ENCODE measurements at places on chromosomes 4 and X.

GRCh38 chr4:27714073-27714472, 853.4 kb downstream of the STIM2 start:
- DNase-seq: no peak

DNA sequence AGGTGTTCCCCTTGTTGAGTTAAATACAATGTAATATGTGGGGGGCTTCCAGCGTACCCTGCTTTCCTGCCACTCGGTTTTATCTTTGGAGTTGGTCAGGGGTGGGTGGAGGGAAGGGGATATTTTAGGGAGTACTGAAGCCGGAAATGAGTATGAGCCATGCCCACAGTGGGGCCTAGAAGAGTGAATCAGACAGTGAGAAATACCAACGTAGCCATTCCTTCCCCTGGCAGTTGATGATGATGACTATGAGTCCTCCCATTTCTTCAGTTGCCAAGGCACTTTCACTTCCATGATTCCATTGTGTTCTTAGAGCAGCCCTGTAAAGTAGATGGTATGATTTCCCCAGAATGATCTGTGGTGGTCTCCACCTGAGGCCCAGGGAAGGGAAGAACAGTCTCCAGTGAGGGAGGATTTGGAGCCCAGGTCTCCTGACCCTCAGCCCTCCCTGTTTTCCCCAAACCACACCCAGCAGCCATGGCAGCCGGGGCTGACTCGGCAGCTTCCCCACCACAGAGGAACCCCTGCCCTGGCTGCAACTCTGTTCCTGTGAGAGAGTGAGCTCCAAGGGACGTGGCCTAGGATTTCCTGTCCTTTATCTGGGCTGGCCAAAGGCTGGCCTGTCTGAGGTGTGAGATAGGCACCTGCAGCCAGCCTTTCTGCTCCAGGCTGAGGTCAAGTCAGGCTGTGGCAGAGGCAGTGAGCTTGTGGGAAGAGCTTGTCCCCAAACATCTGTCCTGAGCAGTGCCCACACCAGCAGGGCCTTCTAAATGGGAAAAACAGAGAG, 52.7 kb downstream of the STARD8 start:
- DNase-seq: no peak

DNA sequence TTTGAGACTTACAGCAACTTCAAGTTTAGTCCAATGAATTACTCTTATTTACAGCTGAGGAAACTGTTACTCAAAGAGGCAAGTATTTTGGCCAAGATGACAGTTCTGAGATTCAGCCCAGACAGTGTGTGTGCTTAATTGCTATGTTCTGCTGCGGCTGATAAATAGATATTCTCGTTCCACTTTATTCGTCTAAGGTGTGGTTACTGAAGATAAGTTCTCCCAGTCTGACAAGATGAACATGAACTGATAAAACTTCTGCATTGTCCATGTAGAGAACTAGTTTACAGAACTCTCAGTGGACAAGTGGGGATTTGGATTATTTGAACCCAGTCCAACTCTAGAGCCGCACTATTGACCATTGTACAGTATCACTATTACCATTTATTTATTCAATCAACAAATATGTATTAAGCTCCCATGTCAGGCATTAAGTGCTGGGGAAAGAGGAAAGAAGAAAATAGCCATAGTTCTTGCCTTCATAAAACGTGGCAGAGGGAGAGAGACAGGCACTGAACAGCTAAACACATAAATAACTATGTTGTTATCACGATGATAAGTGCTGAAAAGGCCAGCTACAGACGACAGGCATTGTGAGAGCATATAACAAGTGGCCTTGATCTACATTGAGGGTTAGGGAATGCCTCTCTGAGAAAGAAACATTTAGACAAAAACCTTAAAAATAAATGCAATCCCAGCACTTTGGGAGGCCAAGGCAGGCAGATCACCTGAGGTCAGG, 4.0 kb upstream of the DHX15 start:
- no peak for DNase-seq

GRCh38 chr4:30860978-30861377, 140.8 kb downstream of the PCDH7 start:
- no peak for DNase-seq

DNA sequence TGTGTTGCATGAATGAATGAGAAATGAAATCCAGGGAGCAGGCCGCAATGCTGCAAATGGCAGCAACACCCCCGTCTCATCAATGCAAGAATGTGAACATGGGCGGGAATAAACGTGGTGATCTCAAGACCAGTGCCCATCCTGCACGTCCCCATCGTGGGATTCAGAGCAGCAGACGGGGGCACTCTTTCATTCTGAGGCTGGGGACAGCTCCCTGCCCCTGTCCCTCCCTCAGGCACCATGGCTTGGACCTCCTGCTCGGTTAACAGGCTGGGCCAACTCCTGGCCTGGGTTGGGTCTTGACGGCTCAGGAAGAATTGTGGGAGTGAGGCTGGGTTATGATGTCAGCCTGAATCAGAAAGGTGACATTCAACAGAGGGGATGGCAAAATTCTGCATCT, 78.9 kb downstream of the NSUN7 start:
- DNase-seq: no peak

GRCh38 chrX:78759081-78759480, 11.6 kb downstream of the LPAR4 start:
- no peak for DNase-seq

DNA sequence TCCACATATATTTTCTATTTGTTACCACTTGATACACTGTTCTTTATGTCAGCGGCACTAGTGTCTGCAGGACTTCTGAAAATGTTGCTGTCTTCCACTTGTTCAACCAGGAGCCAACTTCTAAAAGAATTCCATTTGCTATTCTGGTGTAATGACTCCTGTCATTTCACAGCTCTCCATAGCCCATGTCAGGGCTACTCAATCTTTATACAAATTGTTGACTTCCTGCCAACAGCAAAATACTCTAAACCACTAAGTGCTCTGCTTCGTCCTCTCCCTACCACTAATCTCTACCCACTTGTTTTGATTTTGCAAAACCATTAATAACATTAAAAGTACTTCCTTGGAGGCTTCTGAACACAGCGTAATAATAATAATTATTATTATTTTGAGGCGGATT, 7.2 kb downstream of the CTSO start:
- no peak for DNase-seq

- no peak for DNase-seq
Observed at GRCh38 chr4:175435381-175435783, 376.7 kb downstream of the GPM6A start.

- no peak for DNase-seq
Observed at GRCh38 chrX:154376774-154377173, 2.3 kb upstream of the EMD start.

- DNase-seq: no peak
Observed at GRCh38 chrX:78945186-78945912, at the start of gene P2RY10. Gene P2RY10, plus strand, starts transcription at chrX:78945391. Its CDS starts 15,130 bp downstream, at chrX:78960521.
